ENCODE measurements at places on chromosomes 5 and 9. TPM values are rescaled to one million over a fixed set of nuclear protein-coding genes. Genes with fewer than 3 reads are reported as not detected.

RPS23 gene
- total RNA-seq: 2,161 TPM

ZDHHC11 gene
- 11.6 TPM for total RNA-seq

- no peak for DNase-seq
Measured at GRCh38 chr5:126988021-126988569, 42.3 kb downstream of the MARCHF3 start.

DNA sequence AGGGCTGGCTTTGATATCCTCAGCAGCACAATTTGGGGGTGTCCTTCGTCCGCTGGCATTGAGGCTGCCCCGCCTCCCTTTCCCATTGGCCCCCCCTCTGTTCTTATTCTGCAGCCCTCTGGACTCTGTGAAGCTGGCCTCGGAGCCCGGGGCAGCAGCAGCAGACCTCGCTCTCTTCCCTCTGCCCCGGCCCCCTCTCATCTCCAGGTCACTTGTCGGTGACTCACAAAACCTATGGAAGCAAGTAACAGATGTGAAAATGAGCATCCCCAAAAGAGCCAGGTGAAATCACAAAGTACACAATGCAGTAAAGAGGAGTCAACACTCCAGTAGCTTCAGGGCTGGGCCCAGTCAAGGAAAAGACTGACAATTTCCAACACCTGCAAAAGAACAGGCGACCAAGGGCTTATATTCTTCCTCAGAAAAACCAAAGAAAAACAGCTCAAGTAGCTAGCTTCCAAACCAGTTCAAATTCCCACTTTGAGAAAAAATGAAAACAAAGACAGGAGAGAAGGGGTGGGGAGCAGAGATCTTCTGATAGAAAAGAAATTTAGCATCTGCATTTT lies 97.5 kb downstream of the ZNF608 start:
- no peak for DNase-seq

DNA sequence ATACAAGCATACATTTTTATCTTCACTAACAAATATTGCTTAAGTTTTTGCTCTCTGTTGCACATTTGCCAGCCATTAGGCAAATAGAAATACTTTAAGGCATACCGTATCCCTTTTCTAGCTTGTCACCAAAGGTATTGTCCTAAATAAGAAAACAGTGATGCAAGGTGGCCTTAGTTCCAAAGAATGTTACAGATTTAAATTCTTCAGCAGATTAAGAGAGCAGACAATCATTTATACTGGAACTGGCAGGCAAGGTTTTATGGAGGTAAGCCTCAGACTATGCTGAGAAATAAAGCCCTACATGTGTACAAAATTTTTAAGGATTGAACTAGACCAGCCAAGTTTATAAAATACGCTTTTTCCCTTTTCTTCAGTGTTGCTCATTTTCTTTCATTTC lies 247.8 kb downstream of the IZUMO3 start:
- DNase-seq: no peak

TMC1 gene
- 0.45 TPM for total RNA-seq

GRCh38 chr9:74772121-74772520 lies 115.6 kb downstream of the TRPM6 start:
- DNase-seq: no peak

DNA sequence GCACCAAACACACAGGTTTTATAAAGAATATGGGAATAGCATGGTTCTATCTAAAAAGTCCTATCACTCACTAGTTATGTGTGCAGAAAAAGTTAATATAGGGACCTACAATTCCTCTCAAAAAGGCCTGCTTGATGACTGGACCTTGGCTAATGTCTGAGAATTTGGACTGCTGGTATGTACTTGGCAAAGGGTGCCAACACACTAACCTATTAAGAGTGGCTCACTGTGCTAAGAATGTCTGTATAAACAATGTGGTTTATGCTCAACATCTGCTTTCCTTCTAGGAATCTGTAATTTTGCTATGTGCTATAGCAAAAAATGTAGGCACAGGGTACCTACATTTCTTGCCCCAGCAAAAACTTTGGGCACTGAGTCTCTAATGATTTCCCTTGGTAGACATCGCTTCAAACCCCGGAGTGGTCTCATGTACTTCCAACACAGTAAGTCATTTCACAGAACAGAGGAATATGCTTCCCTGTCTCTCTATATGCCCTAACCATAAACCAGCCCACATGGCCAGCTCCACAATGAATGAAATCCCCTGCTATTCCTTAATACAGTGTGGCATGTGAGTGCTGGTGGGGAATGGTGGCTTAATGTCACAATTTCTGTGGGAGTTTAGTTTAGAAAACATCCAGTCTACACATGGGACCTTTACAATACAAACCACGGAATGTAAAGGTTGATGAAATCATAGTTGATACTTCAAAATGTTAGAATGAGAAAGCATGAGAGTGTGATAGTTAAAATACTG lies 101.7 kb downstream of the UBAP2 start:
- DNase-seq: no peak

DNA sequence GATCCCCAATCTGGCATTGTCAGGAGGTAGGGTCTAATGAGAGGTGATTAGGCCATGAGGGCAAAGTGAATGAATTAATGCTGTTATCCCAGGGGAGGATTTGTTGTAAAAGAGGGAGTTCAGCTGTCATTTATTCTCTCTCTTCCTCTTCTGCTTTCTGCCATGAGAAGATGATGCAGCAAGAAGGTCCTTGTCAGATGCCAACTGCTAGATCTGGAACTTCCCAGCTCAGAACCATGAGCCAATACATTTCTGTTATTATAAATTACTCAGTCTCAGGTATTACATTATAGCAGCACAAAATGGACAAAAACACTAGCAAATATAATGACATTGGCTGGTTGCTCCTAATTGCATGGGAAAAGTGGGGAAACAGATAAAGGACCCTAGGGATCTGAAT lies 15.6 kb upstream of the BICD2 start:
- no peak for DNase-seq

DNA sequence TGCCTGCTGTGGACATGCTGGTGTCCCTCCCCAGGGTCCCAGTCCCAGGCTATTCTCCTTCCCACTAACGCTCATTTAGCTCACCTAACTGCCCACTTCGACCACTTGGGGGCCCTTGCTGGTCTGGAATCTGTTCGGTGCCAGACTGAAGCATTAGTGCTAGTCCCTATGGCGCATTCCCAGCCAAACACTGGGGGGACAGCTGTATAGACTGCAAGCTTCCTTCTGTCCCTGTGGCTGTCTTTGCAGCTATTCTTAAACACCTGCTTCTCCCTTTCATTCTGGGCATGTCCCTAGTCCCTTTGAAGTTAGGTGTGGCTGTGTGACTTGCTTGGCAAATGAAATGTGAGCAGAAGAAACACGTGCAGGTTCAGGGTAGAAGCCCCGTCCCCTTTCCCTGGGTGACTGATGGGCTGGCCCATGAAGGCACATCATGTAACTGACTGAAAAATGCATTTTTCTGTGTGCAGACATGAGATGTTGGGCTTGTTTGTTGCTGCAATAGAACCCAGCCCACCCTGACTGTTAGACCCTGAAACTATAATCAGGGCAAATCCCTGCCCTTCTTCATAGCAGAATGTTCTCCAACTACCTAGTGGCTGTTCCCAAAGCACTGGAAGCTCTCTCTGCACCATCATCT lies 134.4 kb downstream of the BARX1 start:
- no peak for DNase-seq

DNA sequence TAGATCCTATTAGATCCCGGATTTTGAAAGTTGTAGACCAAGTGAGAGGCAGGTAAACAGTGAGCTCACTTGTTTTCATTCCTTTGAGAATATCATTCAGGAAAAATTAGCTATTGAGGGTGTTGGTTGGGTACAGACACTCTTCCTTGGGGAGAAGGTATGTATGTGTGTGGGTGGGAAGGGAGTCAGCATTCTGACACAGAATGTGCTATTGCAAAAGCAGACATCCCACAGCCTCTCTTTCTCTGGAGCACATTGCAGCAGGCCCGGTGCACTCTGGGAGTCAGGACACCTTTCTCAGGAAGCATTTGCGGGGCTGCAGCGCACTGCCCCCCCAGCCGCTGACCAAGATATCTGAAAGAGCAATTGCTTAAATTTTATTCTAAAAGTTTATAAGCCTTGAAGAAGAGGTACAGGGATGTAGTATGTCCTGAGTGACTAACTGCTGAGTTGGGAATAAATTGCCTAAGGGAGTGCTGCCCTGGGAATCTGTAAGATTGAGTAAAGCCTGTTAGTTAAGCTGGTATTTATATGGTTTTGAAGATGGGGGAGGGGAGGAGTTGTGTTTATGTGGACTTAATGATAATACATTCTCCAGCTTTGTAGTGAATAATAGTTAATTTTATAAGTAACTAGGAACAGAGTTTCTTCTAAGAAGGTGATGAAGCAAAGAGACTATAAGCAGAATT lies 5.2 kb downstream of the TNFAIP8 start:
- no peak for DNase-seq

GRCh38 chr5:149073213-149073612 lies 10.4 kb upstream of the SH3TC2 start:
- DNase-seq: no peak

DNA sequence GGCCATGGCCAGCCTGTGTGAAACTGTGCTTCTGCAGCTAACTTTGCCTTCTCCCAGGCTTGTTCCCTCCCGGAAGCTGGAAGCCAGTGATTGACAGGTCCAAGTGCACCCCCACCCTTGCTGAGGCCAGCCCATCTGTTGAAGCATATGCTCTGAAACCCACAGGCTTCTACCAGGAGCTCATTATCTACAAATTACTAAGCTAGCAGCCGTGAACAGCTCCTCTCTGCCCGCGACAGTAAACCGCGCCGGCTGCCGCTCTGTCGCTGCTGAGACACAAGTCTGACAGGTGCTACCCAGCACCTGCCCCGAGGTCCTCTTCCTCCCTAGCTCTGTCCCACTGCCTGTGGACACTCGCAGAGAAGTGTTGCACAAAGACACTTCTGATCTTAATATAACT lies 490.9 kb downstream of the GADD45G start:
- DNase-seq: peak; percentile 87

ZNF454 gene
- total RNA-seq: 13.9 TPM

DNA sequence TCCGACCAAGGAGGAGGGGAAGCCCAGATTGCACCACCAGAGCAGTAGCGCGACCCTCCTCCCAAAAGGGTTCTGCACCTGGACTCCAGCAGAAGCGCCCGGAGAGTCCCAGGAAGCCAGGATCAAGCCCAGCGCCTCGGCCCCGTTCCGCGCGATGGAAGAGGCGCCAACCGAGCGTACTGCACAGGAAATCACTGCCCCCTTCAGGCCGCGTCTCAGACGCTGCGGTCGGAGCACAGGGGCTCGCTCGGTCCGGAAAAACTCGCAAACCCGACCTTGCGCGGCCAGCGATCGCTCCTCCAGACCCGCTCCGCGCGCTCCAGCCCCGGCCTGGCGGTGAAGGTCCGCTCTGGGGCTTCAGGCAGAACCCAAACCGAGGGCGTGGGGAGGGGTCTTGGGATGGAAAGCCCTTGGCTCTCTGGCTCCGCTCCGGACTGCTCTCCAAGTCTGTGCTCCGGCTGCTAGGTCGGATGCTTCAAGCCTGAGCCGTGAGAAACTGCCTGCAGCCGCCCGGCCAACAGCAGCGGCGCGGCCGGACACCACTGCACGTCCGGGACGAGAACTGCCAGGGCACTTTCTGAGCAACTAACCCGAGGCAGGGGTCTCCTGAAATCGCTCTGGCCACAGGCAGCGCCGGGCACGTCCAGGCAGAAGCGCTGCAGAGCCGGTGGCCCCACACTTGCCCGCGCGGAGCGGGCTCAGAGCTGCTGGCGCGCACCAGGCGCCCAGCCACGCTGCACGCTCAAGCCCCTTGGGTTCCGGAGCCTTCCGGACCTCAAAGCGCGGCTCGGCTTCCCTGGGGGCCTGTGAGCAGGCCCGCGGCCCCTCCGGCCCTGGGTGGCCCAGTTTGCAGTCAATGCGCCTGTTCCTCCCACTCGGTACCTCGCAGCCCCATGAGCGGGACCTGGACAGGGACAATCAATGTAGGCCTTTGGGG lies 1.3 kb downstream of the GABBR2 start:
- peak; percentile 86 for DNase-seq

- DNase-seq: no peak
Measured at GRCh38 chr5:86881493-86882090, 263.9 kb downstream of the COX7C start.

IRGM gene
- total RNA-seq: 0.45 TPM

ANKRA2 gene
- 39.8 TPM for total RNA-seq

DNA sequence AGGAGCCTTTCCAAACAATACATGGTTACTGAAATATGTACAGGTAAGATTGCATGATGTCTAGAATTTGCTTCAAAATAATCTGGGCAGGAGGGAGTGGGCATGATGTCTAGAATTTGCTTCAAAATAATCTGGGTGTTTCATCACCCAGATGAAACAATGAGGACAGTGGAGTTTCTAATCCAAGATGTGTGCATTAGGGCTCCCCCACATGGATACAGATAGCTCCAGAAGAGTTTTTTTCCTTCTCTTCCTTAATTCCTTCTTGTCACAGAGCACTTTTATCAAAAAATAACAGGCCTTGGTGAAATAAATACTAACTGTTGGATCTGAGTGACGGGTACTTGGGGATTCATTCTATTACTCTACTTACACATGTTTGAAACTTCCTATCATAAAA lies 14.9 kb downstream of the ATOX1 start:
- no peak for DNase-seq

DNA sequence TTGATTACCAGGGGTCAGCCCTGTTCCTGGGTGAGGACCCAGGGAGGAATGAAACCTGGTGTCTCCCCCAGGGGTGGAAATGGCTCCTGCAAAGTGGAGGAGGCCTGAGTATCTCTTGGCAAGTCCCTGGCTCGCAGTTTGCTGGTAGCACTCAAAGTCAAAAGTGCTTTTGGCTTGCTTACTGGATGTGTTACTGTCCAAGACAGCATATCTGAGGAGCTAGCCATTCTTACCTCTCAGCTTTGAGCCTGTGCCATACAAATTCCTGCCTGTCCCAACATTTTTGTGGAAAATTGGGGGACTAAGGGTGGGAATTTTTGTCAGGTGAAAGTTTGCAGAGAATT lies 9.9 kb downstream of the ZNF618 start:
- DNase-seq: no peak

SPATA31A3 gene
- not detected for total RNA-seq

- DNase-seq: no peak
Measured at GRCh38 chr5:61820836-61821235, 485.2 kb upstream of the KIF2A start.

DNA sequence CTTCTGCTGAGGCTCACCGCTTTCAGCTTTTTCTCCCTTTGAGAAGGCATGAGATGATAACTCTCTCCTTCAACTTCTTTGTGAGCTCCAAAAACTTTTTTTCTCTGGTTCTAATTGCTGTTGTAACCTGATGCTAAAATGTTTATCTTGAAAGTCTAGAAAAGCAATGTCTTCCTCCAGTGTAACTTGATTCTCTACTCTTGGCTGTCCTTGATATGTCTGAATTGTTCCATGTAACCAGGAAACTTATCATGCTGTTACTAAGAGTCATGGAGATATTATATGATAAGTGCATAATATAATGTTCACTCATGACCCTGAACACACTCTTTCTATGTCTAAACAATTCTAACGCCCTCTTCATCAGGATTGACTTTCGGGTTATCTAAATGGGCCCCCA lies 128.0 kb upstream of the ABCA1 start:
- DNase-seq: no peak

PCDHA2 gene
- total RNA-seq: 11.4 TPM

AK8 gene
- 1.3 TPM for total RNA-seq

CARD9 gene
- total RNA-seq: 1.9 TPM

GRCh38 chr9:137452761-137453642 lies 6.1 kb downstream of the NSMF start:
- no peak for DNase-seq
